C1 segment of cervical spinal cord (tissue), 14 donors: ENCODE measurements at places on chromosomes 2 and 18.

- DNase-seq: no peak
Observed at GRCh38 chr2:37454851-37455762, 110.7 kb downstream of the QPCT start.

GRCh38 chr2:191304939-191305875 lies 60.0 kb downstream of the MYO1B start:
- no peak for DNase-seq

GRCh38 chr2:32947484-32948143 lies 861 bp downstream of the LTBP1 start:
- DNase-seq: no peak

DNA sequence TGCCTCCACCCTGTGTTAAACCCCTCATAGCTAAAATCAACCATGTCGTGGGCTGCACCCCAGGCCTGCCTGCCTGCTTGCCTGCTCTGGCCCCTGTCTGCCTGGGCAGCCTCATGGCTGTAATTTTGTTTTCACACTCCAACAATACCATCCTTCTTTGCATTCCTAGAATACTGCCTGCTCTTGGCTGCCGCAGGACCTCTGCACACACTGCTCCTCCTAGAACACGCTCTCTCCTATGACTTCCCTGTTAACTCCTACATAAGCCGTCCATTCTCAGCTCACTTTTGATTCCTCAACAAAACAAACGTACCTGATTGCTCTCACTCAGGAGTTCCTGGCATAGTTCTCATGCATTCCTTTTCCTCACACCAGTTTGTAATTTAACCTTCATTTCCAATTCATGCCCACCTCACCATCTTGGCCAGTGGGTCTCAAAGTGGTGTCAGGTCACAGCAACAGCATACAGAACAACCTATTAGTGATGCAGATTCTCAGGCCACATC lies 2.5 kb downstream of the UXS1 start:
- no peak for DNase-seq

GRCh38 chr2:235394278-235394828 lies 99.5 kb upstream of the AGAP1 start:
- DNase-seq: no peak

DNA sequence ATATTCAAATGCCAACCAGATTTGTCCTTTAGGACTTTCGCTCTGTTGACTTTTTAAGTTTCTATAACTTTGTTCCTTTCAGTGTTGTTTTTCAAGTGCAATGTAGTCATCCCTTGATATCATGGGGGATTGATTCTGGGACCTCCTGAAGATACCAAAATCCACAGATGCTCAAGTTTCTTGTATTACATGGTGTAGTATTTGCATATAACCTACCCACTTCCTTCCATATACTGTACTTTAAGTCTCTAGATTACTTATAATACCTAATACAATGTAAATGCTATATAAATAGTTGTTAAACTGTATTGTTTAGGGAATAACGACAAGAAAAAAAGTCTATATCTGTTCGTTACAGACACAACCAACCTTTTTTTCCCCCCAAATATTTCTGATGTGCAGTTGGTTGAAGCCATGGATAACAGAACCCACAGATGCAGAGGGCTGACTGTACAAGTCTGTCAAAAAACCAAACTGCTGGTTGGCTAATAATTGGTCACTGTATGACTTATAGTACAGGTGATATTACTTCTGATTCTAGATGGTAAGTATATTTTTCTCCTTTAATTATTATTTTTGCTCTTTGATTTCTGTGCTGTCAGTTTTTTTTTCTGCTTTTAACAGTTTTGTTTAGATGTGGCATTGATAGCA lies 201.7 kb upstream of the STON1 start:
- DNase-seq: no peak

DNA sequence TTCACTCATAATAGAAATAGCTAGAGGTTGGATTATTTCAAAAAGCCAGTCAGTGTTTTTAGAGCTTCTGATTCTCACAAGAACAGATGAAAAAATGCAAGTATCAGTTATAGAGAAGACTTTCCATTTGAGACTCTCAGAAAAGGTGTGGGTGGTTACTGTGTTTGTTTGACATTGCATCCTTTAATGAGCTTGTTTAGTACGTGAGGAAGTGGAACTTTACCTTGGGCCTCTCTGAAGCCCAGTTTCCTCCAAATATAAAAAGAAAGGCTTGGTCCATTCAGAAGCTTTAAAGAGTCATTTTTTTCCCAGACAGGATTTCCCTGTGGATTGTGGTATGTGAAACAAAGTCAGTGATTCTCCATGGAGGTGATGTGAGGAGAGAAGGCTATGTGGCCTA lies 89.9 kb upstream of the RANBP2 start:
- no peak for DNase-seq

DNA sequence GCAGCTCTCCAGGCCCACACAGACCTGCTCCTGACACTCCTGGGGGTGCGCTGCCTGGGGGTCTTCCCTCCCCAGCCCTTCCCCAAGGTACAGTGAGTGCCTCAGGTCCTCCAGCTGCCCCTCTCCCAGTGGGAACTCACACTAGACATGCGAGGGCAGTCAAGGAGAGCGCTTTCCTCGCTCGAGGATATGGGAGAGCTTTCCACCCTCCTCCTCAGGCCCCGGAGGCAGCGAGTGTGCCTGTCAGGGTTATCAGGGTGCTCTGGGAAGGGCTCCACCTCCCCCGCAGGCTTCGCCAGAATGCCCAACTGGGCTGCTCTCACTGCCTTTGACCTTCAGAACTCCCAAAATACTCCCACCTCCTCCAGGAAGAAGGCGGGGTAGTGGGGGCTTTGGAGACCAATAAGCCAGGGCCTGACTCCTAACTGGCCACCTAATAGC lies 85.7 kb upstream of the LAPTM4A start:
- DNase-seq: no peak

DNA sequence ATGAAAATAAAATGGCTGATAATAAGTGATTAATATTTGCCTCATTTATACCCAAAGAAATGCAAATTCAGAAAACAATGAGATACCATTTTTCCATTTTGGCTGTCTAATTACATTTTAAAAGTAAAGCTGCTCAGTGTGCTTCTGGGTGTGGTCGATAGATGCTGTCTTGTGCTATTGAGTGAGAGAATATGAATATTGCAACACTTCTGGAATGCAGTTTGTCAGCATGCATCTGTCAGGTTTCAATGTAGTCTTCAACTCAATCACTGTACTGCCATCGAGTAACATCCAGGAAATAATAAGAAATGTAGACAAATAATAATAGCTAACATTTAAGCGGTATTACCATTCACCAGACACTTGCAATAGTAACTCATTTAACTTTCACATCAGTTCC lies 3.9 kb downstream of the IL18R1 start:
- no peak for DNase-seq

DNA sequence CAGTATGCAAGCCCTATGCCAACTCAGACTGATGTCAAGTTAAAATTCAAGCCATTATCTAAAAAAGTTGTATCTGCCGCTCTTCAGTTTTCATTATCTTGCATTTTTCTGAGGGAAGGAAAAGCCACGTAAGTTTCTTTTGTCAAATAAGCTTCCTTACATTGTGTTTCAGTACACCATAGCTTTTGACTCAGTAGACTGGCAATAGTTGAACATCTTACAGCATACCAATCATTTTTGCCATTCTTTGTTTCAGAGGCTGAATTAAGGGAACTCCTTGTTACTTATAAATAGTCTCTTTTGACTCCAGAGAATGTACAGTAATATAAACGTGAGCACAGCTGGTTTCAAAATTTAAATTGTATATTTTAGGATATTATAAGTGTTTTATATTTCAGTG lies 120.6 kb downstream of the EHBP1 start:
- DNase-seq: no peak

DNA sequence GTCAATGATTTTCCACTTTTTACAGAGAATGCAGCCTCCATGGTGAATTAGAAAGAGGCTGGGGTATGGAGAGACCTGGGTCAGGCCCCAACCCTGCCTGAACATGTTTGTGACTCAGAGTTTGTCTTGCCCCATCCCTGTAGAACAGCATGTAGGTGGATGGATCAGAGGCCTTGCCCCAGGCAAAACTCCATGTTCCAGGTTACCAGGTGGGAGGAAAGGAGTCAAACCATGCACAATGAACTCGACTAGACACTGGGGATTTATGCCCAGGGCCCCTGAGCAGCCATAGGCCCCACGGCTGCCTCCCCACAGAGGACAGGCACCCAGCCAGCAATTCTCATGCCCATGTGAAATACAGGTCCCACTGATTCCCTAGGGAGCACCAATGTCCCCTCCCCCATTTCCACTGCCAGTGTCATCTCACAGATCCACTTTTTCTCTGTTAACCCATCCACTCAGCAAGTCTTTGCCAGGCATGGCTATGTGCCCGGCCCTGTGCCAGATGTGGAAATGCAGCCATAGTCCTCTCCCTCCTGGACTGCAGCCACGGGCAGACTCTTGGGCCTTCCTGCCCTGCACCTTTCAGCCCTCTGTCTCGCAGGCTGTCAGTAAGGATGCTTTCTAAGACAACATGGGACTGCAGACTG lies 737.8 kb upstream of the HS6ST1 start:
- no peak for DNase-seq

- DNase-seq: no peak
Observed at GRCh38 chr18:48968412-48969215, 17.8 kb upstream of the SMAD7 start.

- no peak for DNase-seq
Observed at GRCh38 chr18:64278026-64278425, 129.1 kb upstream of the LINC00305 start.

DNA sequence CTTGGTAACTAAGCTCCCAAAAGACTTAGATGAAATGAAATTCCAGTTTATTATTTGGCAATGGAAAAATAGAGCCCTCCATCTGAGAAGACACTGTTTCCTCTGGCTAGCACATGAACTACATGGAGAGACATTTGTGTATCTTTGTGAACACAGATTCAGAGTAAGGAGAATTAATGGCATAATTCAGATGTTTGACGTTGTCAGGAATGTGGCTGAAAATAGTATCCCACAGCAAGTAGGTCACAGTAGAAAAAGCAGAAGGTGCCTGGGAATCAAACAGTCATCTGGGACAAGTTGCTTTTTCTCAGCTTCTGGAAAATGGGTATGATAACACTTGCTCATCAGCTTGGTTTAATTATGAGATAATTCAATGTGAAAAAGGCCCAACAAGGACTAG lies 288.6 kb downstream of the PTPRM start:
- no peak for DNase-seq

DNA sequence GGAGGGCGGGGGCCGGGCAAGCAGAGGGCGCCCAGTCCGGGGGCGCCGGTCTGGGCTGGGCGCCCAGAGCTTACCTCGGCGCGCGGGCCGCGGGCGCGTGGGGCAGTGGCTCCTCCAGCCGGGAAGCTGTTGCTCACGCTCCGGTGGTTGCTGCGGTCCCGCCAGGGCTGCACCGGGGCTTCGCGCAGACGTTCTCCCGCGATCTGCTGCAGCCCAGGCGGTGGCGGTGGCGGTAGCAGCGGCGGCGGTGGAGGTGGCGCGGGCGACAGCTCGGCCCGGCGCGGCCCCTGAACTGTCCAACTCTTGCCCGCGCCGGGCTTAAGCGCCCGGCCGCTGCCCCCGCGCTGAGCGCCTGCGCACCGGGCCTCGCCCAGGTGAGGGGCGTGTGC lies 391 bp downstream of the ZNF385B start:
- no peak for DNase-seq

DNA sequence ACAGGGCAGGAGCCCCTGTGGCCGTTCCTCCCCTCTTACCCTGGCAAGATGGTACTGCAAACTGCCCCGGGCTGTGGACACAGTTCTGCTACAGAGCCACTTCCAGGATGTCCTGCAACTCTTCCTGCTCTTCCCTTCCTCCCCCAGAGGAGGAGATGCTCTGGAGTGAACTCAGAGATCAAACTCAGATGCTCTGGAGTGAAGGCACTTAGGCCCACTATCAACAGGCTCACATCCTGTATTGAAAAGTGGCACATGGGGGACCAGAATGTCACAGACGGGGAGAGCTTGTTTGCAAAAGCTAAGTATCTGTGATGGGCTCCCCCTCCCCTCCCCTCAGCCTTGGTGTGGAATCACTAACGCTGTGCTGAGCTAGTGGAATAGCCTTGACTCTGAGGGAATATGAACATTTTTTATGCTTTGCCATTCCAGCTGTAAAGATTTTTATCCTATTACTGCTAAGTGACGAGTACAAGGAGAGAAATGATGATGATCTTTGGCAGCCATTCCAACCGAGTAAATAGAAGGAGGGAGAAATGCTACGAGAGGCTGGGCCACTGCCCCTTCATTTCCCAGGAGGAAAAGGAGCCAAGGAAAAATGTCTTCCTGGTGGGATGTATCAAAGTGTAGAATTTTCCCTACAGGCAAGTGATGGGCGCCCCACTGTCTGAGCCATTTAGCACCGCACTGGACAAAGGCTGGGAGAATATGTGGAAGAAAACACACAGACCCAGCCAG lies 152.6 kb downstream of the GALNT14 start:
- no peak for DNase-seq

GRCh38 chr18:4251873-4252272 lies 203.2 kb downstream of the DLGAP1 start:
- no peak for DNase-seq

GRCh38 chr2:68155618-68156017 lies 2.1 kb upstream of the PNO1 start:
- DNase-seq: no peak

GRCh38 chr18:23934252-23934651 lies 80.3 kb upstream of the TTC39C start:
- DNase-seq: no peak

DNA sequence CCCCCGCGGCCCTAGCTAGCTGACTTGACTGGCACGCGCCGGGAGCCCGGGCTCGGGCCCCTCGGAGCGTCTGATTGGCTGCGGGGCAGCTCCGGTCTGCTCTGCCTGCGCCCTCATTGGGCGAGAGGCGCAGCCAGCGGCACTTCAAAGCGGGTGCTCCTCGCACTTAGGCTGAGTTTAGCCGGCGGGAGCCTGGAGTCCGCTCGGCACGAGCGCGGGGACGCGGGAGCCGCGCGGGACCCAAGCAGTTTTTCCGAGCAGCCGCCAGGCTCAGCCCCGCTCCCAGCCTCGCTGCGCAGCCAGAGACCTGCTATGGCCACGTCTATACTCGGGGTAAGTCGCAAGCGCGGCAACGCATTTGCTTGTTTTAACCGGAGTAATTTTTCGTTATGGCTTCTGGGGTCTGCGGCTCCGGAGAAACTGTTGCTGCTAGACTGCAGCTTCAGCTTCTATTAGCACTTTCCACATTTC lies at the start of gene SP9:
Gene SP9 (plus strand): TSS at position 174 of the 471 bp plus-strand sequence. CDS start 139 bp downstream, at position 313.
- DNase-seq: no peak

- DNase-seq: no peak
Observed at GRCh38 chr18:47679864-47680263, 250.6 kb downstream of the SMAD2 start.

GRCh38 chr2:19473350-19473749 lies 114.9 kb upstream of the OSR1 start:
- no peak for DNase-seq

- no peak for DNase-seq
Observed at GRCh38 chr2:133506996-133507395, 61.3 kb downstream of the NCKAP5 start.

DNA sequence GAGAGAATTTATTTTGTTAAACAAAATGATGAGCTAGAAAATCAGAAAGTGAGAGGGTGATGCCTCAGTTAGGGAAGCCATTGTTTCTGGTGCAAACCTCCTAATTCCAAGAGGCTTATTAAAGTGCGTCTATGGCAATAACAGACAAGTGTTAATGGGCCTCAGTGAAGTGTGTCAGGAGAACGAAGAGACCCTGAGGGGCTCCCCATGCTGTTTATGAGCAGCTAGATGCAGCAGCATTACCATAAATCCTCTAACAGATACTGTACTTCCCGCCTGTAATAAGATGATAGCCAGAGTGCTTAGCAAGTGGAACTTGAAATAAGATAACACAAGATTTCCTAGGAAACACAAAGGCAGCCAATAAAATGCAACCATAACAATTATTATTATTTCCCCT lies 157.4 kb downstream of the MYT1L start:
- DNase-seq: no peak

GRCh38 chr2:62133320-62133823 lies 62.5 kb upstream of the B3GNT2 start:
- no peak for DNase-seq
